ENCODE measurements at places on chromosomes 4 and X.

DNA sequence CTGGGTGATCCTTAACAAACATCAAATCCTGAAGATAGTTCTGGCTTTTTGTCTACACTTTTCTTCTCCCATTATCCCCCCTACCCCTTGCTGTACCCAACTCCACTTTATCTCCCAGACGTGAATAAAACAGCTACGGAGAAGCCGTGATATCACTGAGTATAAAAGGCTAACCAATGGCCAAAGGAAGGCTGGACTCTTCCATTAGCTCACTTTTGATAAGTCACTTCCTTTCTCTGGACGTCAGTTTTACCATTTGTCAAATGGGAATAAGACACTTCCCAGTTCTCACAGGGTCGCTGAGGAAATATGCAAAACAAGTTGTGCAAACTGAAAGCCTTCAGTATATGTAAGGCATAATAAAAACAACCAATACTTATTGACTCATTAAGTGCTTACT, 38.6 kb upstream of the EDA2R start:
- DNase-seq: no peak

DNA sequence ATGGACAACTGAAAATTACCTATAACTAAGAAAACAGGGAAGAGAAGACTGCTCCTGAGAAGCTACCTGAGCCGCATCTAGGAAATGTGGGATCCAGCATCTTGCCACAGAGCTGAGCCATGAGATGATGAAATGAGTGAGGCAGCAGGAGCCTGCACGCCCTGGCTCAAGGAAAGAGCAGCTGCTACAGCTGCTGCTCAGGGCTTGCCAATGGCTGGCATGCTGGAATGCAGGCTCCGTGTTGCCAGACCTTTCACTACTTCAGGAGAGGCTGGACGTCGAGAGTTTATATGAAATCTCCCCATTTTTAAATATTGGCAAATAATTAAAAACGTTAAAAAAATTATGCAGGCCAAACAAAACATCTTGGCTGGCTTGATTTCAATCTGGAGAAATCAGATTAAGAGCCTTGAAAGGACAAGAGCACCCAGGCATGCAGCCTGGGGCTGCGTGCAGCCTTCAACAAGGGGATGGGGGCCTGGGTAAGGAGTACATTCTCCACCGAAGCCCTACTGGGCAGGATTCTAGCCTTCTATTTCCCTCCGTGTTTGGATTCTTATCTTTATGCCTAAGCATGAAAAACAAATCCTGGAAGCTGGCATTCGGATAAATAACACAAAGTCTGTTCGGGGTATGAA, 227.6 kb downstream of the NR3C2 start:
- DNase-seq: no peak

- DNase-seq: no peak
Observed at GRCh38 chr4:31059753-31060522, 339.8 kb downstream of the PCDH7 start.

GRCh38 chrX:139739138-139739537, 31.2 kb upstream of the MCF2 start:
- DNase-seq: no peak

DNA sequence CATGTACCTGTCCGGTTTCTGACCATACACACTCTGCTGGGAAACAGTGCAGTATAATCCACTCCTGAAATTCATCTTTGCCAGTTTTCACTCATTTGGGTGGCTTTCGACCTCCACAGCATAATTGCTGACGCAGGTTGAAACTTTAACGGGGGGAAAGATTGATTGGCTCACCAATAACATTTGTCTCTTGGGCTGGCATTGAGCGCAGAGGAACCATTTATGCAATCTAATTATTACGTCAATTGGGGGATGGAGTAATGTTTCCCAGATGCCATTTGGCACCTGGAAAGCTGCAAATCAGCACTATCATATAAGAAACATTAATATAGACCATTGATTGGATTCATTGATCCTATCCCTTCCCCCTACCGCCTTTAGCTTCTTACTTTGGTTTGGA, 24.1 kb upstream of the ARHGAP36 start:
- DNase-seq: no peak

DNA sequence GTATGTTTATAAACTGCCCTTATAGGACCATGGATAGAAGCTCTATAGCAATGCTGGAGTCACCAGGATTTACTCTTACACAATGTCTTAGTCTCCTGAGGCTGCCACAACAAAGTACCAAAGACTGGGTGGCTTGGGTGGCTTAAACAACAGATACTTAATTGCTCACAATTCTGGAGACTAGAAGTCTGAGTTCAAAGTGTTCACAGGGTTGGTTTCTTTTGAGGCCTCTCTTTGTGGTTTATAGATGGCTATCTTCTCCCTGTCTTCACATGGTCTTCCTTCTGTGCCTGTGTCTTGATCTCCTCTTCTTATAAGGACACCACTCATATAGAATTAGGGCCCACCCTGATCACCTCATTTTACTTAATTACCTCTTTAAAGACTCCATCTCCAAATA, 2.0 kb upstream of the TRPC3 start:
- no peak for DNase-seq

GRCh38 chr4:136412708-136413107, 1119.6 kb downstream of the PCDH18 start:
- DNase-seq: no peak

DNA sequence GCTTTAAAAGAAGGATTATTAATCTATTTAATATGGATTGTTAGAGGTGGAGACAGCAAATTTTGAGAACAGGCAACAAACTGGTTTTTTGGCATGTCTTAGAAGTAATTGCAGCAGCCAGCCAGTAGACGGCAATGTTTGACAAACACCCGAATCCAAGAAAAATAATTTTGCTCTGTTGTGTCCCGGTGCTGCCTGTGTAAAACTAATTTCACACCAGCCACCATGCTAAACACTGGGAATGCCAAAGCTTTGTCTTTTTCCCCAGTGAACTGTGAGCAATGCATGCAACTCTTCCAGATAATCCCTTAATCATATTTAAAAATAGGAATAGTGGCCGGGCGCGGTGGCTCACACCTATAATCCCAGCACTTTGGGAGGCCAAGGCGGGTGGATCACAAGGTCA, 25.9 kb downstream of the SMIM31 start:
- no peak for DNase-seq

DNA sequence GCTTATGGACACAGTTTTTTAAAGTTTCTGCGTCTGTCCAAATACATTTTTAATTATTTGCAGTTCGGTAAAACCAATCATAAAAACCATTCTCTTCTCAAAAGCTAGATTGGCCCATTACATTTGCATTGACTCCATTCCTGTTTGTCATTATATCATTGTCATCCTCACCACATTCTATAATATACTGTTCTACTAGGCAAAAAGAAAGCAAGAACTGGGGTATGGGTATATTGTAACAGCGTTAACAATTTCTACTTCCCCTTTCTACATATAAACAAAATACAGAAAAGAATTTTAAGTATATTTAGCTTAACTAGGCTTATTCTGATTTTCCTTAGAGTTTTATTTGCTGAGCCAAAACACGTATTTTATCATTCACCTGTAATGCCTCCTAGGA, 91.8 kb downstream of the RAP1GDS1 start:
- DNase-seq: no peak

- DNase-seq: no peak
Observed at GRCh38 chr4:103365285-103365684, 167.1 kb upstream of the CENPE start.

DNA sequence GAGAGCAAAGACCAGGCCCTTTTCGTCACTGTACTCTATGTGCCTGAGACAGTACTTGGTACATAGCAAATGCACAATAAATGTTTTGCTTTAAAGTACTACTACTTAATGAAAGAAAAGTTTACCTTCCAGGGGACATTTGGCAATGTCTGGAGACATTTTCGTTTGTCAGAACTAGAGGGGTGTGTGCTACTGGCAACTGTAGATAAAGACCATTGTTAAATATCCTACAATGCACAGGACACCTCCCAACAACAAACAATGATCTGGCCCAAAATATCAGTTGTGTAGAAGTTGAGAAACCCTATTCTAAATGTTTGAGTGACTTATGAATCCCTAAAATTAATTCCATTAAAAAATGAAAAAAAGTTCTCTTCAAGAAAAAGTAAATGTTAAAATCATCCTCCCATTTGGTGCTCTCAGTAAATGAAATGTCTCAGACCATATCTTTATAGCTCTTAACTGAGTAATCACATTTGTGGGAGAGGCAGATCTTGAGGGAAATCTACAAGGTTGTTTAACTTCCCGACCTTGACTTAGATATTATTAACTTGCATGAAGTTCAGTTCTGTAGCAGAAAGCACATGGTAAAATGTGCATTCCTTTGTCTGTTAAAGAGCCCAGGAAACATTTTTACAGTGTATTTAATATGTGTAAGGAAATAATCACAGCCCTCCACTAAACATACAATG, 18.5 kb downstream of the EGFL6 start:
- DNase-seq: no peak

DNA sequence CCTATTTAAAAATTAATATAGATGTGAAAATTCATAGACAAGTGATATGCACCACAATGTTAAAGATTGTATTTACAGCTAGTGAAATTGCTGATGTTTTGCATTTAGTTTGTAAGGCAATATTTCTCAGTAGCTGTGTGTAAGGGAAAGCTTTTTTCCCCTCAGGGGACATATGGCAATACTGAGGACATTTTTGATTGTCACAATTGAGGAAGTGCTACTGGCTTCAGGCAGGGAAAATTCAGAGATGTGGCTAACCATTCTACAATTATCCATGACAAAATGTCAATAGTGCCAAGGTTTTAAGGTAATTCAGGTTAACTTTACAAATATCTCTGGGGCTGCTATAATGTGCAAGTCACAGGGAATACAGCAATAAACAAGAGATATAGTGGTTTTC, 66.1 kb upstream of the IL15 start:
- no peak for DNase-seq

DNA sequence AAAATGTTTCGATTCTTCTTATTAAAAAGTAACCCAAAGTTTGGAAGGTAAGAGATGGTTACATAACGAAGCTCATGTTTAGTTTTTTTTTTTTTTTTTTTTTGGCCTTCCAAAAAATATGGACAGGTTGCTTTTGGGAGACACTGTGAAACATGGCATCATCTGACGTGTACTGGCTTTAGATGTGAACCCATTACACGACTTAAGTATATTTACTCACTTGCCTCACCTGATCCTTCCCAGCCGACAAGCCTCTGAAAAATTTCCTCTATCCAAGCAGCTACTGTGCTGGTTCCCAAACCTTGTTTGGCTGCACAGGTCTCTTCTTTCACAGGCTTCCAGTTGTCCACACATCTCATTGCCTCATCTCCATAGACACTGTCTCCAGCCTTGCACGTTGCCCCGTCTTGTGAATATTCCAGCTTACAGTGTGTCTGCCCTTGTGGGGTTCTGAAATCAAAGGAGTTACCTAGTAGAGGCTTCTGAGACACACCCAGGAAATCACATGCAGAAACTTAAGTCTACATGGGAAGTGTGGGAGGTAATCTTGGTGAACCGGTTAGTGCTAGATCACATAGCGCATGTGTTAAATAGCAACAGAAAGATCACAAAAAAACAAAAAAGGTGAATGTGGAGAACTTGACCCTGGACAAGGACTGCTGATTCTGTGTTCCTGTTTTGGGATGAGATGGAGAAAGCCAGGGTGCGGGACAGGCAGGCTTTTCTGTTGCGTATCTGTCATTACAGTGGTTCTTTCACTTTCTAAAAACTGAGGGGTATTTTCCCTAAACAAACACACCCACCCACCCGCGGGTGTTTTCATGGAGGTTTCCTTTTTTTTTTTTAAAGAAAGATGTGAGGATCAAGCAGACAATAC, 328.6 kb downstream of the ARHGAP10 start:
- no peak for DNase-seq

GRCh38 chr4:105461621-105462382, 12.1 kb downstream of the PPA2 start:
- no peak for DNase-seq

DNA sequence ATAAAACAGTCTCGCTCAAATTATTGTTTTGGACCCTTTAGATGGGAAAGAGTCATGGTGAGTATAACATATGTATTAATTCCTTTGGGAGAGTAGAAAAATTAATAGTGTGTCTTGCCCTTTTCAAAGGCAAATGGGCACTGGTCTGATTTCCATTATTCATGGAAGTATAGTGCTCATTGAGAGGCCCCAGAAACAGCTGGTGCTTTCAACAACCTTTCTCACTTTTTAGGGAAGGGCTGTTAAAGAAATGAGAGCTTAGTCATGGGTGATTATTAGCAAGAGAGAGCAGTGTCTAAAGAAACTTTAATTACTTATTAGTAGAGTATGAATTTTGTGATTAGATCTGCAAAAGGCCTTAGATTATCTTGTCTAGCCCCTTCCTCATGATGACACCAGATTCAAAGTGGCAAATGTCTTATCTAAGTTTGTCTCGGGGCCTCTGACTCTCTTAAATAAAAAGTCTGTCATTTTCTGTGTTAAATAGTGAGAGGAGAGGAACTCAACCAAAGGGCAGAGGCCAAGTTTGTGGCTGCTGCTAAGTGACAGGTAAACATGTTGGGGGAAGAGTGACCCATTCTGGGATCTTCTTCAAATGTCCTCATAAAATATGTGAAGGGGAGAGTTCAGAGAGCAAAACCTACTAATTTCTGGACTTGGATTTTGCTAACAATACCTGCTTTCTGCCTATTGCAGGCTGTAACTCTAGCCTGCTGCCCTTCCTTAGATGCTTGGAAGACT, 110.6 kb downstream of the REPS2 start:
- DNase-seq: no peak

DNA sequence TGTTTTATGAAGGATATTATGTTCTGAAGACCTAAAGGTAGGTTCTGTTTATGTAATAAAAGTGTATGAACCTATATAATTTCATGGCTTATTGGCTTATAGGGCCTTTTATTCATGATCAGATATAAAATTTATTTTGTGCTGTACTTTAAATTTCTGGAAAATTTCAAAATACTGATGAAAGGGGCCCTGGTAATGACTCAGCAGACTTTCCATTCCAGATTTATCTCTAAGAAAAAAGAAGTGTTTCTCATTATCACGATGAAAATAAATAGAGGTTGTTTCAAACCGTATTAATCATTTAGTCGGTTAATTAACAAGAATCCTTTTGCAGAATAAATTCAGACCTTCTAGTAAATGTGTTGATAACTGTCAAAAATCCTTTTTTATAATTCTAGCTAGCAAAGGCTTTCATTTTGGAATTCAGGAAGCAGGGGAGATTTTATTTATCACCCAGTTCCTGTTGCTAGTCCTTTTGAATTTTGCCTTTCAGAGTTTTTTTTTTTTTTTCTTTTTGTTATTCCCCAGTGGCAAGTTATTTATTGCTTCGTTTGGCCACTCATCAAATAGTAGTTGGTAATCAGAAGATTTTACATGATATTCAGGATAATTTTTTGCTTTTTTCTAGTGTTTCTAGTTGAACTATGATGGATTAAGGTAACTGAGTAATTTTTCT, 5.4 kb upstream of the TAPT1 start:
- no peak for DNase-seq

GRCh38 chr4:151331276-151332042, 6.1 kb upstream of the SH3D19 start:
- DNase-seq: no peak

- DNase-seq: no peak
Observed at GRCh38 chr4:57371671-57372070, 261.5 kb upstream of the IGFBP7 start.

GRCh38 chr4:157115613-157116335, 39.8 kb downstream of the GLRB start:
- no peak for DNase-seq

GRCh38 chrX:96464880-96465558, 219.6 kb upstream of the DIAPH2 start:
- DNase-seq: no peak

GRCh38 chrX:14064626-14065432, 35.1 kb upstream of the GEMIN8 start:
- no peak for DNase-seq

- DNase-seq: no peak
Observed at GRCh38 chr4:80694171-80694570, 336.3 kb upstream of the BMP3 start.

GRCh38 chrX:40832723-40833122, 97.4 kb upstream of the MED14 start:
- DNase-seq: no peak

Measured in CD8-positive, alpha-beta T cell (primary cell).